ENCODE measurements at places on chromosomes 1 and 21. TPM values are rescaled to one million over a fixed set of nuclear protein-coding genes. Genes with fewer than 3 reads are reported as not detected.
A peak's percentile ranks its signal among the peaks of the same experiment; 100 is the strongest.

The OR6N1 gene
- not detected for total RNA-seq

The AMPD1 gene
- total RNA-seq: not detected

The OR2T29 gene
- not detected for total RNA-seq

The TNN gene
- 2.2 TPM for total RNA-seq

The CCDC181 gene
- total RNA-seq: not detected

The RCC2 gene
- total RNA-seq: 68.7 TPM

- no peak for DNase-seq
Measured at GRCh38 chr1:1426496-1427105, 5.5 kb upstream of the ANKRD65 start.

DNA sequence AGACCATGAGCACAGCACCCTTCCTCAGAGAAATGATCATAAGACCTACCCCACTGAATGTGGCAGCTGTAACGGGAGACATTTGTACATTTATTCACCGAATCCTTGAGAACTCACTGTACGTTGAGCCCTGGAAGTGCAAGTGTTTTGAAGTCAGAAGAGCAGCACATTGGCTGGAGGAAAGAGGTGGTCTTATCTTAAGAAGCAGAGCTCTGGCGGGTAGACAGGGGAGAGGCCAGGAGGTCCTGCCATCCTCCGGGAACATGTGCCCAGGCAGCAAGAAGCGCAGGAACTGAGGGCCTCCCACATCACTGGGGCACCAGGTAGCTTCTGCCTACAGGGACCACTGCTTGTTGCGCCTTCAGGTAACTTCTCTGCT, 169.2 kb upstream of the IRF2BP2 start:
- peak; percentile 74 for DNase-seq

DNA sequence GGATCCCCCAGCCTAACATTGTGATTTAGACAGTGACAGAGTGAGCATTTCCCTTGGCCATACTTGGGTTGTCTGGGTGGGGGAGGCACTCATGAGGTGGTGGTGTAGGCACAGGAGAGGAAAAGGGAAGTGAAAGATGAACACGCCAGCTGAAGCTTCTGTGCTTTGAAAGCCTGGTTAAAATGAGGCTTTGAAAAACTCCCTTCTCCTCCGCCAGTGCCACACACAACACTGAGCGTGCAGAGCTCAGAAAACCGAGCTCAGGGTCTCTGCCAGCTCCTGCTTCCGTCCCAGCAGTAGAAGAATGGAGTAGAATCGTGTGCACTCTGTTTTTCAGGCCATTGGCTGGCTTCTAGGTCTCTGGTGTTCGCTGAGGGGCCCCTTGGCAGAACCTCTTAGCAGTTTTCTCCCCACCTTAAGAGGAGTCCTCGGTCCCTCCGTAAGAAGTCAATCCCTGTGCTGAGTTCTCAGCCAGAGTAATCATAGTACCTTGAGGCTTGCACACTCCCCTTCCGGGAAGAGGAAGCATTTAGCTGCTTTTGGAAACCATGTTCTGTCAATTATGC, 12.9 kb downstream of the PLEKHM2 start:
- DNase-seq: no peak

DNA sequence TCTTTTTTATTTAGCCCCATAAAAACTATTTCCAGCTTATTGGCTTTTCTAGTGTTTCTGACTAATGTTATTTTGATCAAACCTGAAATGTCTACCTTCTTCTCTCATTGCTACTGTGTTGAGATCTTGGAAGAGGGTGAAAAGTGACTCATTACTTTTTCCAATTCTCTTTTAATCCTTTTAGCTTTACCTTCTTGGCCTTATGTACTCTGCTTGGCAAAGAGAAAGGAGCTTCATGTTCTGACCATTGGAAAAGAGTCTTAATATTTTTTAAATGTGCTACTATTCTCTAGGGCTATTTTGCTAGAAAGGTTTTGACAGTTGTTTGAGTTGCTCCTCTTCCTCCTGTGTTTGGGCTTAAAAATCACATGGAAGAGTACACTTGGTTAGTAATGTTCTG, 97.8 kb upstream of the CHODL start:
- no peak for DNase-seq

DNA sequence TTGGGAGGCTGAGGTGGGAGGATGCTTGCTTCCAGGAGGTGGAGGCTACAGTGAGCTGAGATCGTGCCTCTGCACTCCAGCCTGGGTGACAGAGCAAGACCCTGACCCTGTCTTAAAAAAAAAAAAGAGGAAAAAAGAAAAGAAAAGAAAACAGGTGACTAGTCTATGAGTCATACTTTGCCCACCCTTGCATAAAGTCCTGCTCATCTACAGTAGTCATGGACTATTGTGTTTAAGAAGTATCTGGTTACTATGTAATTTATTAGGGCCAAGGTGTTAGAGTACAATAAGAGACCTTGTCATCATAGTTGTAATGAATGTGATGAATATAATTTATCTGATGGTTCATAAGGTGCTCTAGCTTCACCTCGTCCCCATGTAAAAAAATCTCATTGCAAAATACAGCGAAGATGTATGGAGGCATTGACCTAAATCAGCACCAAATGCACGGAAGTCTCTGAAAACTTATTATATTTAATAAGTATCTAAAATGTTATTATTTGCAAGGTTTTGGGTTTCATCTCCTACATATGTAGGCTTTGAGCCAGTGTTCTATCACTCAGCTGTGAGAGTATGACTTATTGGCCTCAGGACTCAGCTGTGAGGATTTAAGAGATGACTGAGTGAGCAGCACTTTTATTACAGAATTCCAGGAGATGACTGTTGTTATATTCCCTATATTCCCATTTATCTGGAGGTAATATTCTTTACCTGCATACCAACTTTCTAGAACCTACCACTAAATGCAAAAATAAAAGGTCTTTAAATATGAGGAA, 19.9 kb upstream of the KCNJ6 start:
- no peak for DNase-seq

DNA sequence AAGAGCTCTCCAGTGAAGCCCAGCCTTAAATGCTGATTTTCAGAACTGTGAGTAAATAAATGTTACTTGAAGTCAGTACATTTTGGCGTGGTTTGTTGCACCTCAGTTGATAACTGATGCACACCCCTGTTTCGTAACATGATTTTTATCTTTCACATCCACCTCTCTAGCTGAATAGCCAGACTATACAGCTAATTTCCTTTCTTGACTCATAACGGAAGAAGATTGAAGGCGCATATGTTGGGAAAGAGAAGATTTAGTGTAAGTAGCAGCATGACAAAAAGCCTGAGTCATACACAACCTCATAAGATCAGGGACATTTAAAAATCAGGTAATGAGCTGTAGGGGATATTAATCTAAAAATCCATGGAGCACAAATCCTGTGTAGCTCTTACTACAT, 716.2 kb upstream of the ZP4 start:
- DNase-seq: no peak

- no peak for DNase-seq
Measured at GRCh38 chr1:231424950-231425805, 3.1 kb upstream of the EGLN1 start.
